ENCODE measurements at places on chromosomes 3 and 15.

GRCh38 chr15:101088788-101089578 is 162.9 kb downstream of the CHSY1 start:
- peak; percentile 61 for DNase-seq

DNA sequence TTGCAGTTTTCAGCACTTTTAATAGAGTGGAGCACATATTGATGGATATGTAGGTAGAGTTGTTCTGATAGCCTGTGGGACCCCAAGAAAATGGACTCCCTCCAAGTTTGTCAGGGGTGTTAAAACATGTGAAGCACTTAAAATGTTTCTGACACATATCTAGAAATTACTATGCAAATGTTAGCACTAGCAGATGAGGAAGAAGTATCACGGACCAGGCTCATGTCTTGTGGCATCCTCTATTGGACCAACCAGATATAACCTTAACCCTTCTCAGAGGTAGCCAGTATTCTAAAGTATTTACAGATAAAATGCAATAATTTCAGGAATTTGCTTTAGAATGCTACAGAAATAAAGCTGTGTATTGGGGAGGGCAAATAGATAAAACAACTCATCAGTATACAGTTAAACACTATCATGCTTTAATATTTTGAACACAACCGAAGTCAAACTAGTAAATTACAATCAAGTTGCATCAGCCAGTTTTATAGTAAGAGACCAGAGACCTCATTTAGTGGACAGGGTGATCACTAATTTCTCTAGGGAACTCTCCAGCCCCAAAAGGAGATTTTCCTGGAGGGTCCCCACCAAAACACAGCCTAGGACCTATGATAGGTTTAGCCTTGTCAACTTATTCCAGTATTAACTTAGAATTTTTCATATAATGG is 57.2 kb upstream of the FBN1 start:
- DNase-seq: no peak

GRCh38 chr15:52030010-52030409 is 11.0 kb downstream of the MAPK6 start:
- no peak for DNase-seq

GRCh38 chr3:73259291-73259690 is 197.8 kb downstream of the EBLN2 start:
- peak; percentile 93 for DNase-seq

DNA sequence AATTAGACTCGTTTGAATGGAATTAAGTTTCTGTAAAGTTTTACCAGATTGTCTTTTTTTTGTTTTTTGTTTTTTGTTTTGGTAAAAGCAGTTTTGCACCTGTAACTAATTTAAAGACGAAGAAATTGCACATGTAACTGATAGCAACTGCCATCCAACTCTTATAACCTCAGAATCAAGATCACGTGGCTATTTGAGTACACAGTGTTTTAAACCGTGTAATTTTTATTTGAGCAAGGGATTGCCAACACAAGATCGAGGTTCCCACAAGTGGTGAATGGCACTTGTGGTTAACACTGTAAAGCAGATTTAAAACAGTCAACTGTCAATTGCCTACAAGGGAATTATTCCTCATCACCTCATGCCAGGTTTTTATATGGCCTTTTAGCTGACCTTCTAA is 67.3 kb downstream of the PPARG start:
- no peak for DNase-seq

DNA sequence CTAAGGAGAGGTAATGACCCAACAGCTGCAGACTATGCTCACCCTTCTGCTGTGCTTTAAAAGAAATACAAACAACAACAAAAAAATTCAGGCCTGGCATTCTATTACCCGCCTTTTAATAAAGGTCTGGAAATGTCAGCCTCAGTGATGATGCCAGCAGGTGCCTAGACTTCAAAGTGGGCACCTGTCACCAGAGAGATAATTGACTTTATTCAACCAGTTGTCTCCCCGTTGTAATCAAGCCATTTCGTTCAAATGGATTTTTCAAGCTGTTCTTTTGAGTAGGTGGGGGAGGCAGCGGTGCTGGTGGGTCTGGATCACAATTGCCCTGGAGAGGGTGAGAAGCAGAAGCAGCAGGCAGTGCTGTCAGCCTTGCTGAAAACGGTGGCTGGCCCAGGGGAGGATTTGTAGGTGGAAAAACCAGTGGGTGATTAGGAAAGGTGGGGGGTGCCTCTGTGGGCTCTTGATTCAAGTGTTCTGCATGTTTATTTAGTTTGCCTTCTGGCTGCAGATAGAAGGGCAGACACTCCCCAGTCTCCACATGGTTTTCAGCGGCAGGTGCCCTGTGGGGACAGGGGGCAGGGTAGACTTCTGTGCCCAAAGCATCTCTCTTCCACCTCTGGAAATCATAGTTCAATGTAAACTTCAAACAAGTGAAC is 300.2 kb upstream of the SLCO3A1 start:
- DNase-seq: peak; percentile 44

GRCh38 chr15:67832897-67833709 is 6.7 kb downstream of the RNU6-1 start:
- DNase-seq: peak; percentile 37

DNA sequence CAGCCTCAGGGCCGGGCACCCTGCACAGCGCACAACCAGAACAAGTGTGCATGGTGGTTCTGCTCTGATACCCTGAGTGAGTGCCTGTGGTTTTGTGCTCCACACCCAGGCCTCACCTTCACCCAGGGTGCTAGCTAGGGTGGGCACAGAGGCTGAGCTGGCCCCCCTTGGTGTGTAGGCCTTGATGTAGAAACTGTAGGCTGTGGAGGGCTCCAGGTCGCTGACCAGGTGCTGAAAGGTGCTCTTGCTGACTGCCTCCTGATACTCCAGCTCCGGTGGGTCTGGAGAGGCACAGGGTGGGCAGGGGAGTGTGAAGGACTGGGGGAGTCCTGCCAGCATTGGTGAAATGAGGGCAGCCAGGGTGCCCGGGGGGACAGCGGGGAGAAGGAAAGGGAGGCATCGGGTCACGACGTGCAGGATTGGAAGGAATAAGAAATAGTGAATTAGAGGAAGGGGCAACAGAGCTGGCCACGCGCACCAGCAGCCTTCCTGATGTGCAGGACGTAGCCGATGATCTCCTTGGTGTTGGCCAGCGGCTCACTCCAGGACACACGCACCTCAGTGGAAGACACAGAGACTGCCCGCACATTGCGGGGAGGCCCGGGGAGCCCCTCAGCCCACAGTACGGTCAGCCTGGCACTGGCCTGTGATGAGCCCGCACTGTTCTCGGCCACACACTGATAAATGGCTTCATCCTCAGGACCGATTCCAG is 26.6 kb downstream of the RNU5B-1 start:
- DNase-seq: no peak

GRCh38 chr15:75648156-75649000 is 666 bp downstream of the SNX33 start:
- peak; percentile 70 for DNase-seq

GRCh38 chr3:88312256-88312655 is 162.5 kb downstream of the C3orf38 start:
- DNase-seq: no peak

GRCh38 chr3:26422415-26422814 is 200.2 kb upstream of the LRRC3B start:
- DNase-seq: no peak

GRCh38 chr3:171606151-171606751 is 146.0 kb upstream of the TNIK start:
- DNase-seq: no peak

DNA sequence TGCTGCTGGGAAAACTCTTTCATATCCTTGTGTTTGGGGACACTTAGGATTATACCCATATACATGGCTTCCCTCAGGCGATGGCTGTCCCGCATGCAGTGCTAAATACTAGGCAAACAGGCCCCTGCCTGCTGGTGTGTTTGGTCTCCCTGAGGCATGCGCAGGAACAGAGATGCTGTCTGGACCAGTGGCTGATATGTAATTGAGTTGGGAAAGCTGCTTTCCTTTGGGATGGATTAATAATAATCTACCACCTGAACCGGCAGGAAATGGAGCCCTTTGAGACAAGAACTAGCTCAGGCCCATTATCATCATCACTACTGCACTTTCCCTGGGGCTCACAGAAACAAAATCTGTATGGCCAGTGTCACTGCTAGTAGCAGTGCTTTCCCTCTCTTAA is 18.0 kb downstream of the ZDHHC3 start:
- DNase-seq: no peak

- DNase-seq: no peak
Observed at GRCh38 chr15:70247281-70247680, 149.6 kb upstream of the TLE3 start.

DNA sequence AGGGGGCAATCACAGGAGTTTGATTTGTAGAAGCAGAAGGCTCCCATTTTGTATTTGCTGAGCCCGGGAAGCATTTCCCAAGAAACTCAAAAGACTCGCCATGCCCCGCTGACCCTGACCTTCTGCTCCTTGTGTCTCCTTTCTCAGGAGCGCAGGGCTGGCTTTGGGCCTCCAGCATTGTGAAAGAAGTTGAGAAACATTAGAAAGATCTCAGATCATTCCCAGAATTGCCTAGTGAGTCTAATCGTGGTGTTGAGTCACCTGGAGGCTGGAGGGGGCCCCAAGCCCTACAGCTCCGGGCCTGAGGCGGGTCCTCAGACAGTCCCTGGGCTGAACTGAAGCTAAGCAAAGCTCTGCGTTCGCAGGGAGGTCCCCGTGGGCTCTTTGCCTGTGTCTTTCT is 10.9 kb upstream of the PIGZ start:
- DNase-seq: no peak

DNA sequence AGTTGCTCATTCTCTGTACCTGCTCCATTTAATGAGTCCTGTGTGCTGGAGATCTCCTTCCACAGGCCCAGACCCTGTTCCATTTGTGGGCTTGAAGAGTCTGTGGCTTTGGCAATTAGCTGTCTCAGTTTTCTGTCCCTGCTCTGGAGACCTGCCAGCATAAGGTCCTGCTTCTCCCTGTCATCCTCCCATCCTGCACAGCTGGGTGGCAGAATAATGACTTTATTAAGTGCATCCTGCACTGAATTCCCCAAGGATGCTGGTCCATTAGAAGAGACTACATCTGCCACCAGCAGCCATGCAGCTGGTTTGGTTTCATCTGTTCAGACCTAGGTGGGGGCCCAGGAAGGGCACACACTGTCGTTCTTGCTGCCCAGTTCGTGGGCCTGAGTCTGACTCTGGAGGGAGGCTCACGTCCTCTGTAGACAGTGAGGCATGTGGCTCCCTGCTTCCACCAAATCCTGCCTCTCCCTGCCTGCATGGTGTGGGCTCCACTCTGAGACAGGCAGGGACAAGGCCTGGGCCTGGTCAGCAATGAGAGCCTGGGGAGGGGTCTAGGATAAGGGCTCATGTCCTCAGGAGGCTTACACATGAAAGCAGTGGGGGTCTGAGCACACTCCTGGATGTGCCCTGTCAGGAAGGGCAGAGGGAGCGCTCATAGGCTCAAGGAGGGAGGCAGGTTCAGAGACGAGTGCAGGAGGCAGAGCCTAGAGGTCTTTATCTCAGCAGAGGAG is 78.4 kb upstream of the PRR23E start:
- DNase-seq: peak; percentile 48

DNA sequence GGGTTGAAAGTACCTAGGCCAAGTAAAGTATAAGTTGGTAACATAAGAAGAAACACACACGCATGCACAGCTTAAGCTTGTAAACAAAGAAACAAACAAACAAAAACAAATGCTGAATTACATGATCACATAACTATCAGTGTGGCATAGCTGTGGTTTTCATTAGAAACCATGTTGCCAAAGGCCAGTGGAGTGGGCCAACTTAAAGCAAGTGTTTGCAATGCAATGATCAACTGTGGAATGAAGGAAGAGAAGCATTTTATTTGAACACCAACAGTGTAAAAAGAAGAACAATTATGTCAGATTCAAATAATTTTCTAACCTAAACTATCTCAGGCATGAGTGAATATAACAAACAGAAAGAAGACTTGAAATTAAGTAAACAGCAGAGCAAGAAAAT is 199.4 kb upstream of the STRIT1 start:
- no peak for DNase-seq

DNA sequence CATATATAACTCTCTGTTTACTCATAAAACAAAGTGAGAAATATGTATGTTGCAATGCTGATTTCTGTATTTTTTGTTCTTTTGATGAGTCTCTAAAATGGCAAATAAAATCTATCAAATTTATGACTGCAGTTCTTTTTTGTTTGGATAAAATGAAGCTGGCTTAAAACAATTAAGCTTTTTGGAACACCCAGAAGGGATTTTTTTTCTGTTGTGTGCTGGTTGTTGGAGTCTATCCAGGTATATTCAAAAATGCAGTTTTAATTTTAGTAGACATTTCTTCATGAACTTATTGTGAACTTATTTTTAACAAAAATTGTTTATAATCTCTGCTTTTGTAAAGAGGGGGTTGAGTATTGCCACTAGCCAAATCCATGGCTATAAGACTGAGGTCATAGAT is 405.5 kb downstream of the RAP2B start:
- DNase-seq: no peak

DNA sequence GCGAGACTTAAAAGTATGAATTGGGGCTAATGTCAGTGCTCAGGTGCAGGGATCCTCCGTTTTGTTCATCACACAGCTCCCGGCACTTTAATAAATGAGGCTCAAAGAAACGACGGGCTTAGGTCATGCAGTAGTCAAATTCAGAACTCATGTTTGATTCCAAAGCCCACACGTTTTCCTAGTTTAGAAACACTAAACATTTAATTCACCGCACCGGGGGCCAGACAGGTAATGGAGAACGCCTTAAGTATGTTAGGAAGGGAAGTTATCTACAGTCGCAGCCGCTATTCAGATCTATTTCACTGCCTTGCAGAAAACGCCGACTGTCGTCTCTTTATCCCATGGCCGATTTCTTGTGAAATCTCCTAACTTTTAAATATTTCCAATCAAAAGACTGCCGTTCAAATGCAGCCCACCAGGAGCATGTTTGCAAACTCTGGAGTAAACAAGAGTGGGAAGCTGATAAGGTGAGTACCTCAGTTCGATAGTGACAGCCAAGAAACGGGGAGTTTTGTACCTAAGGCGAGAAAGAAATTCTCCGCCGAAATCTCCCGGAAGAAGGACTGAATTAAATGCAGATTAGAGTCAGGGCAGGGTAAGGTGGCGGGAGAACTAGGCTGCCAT is 569 bp downstream of the HIGD2B start:
- no peak for DNase-seq

GRCh38 chr3:156382458-156383346 is 172.2 kb downstream of the SSR3 start:
- peak; percentile 73 for DNase-seq

GRCh38 chr3:136860541-136860940 is 1.5 kb upstream of the NCK1 start:
- DNase-seq: peak; percentile 23

- DNase-seq: no peak
Observed at GRCh38 chr15:22851513-22851912, 13.0 kb downstream of the NIPA2 start.

DNA sequence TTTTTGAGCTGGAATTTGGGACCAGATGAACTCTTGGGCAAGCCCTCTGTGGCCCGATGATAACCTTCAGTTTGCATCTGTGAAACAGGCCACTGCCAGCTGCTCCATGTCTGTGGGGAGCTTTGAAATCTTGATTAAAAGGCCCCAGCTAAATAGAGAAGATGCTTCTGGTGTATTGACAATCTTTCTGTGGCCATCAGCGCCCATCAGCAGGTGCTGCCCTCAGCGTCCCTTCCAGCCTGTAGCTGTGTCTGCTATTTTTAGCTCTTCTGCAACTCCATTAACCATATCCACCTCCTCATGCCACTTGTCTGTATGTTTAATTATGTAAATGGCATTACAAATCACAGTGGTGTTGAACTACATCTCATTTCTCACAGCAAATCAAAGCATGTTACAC is 54.0 kb downstream of the CHCHD6 start:
- no peak for DNase-seq
